Stimulated activated CD8-positive, alpha-beta memory T cell treated with anti-CD3 and anti-CD28 coated beads, Interleukin-15, amount 100 ng/mL, for 48 hours (primary cell): ENCODE measurements at places on chromosomes 6 and 20.

DNA sequence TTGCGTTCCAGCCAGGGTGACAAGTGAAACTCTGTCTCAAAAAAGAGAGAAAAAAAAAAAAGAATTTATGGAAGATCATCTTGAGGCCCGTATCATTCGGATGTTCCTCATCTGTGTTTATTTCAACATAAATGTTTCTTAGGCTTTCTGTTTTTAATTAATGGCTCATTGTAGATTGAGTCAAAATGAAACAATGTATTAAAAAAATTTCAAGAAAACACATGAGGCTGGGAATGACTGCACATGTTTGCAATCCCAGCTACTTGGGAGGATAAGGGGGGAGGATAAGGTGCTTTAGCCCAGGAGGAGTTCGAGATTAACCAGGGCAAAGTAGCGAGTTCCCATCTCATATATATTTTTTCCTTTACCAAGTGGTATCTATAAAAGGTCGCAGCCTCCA, 47.3 kb downstream of the ITCH start:
- DNase-seq, result no peak

DNA sequence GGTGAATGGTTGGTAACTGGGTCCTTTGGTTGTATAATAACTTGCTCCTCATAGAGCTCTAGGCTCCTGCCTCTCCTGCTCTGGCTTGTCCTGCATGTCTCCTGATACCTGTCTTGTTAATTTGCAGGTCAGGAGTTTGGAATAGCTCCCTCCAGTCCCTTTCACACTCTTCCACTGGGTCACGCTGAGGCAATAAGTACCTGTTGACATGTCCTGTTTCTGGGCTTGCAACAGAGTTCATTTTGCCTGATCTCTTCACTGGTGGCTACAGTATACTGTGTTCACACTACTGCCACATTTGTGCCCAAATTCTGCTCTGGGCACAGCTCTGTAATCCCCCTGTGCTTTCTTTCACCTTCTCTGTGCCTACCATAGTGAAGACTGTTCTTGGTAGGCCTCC, 25.4 kb upstream of the C20orf144 start:
- DNase-seq, result no peak

GRCh38 chr6:165573671-165574070, 89.4 kb downstream of the PDE10A start:
- no peak for DNase-seq

GRCh38 chr6:168349718-168350210, 30.2 kb upstream of the DACT2 start:
- no peak for DNase-seq

DNA sequence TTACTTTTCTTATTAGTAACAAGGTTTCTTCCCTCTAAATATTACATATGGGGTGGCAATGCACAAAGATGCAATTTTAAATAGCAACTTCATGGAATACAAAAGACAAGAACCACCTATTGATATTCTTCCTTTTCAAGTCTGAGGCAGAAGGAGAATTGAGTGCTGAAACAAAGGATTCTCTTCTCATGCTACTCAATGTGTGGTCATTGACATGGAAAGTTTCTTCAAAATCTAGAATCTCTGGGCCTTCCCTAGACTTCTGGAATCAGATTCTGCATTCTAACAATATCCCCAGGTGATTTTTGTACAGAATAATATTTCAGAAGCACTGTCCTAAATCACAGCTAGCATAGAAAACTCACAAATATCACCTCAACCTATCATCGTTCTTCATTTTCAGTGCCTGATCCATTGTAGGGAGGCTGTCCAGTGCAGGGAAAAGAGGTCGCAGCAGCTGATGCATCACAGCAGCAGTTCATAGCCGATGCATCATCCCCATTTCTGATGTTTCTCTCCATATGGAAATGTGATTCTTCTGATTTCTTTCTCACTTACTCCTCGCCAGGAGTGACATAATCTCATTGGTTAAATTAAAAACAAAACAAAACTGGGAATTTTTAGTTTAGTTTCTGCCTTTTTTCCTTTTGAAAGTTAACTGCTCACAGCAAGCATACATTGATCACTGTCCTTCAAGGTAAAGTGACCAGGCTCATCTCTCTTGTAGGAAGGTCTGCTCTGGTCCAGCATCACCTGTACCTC, 139.5 kb upstream of the FAM83B start:
- no peak for DNase-seq

GRCh38 chr6:122323361-122323760, 76.1 kb upstream of the HSF2 start:
- no peak for DNase-seq

DNA sequence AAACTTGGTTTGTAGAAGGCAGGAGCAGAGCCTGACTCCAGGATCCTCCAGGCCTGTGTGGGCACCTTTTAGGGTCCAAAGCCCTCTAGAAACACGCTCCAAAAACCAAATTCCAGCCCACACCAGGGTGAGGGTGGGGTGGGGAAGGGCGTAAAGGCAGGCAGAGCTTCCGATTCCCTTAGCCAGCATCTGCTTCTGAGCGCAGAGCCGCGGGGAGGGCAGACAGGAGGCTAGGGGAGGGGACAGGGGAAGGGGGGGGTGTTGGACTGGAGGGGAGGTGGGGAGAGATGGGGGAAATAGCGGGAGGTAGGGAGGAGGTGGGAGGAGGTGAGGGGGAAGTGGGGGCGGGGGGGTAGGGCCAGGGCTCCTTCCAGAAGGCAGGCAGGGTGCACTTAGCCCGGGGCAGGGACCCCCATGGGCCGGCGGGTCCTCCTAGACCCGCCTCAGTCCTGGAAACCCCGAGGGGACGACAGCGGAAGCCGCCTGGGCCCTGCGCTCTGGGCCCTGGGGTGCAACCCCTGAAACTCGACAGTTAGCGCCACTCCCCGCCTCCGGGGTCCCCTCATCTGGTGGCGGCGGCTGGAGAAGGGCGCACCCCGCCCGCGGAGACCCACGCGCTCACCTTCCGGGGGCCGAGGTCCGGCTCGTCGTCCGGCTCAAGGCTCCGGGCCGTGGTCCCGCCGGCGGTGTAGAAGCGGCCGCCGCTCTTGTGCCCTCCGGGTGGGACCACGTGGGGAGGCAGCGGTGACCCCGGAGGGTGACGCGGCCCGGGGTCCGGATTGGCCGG, 22.0 kb upstream of the FRMD1 start:
- no peak for DNase-seq

GRCh38 chr6:122717350-122717749, 62.2 kb upstream of the FABP7 start:
- DNase-seq, result no peak

- no peak for DNase-seq
These were observed 50.0 kb downstream of the SOBP start for GRCh38 chr6:107539849-107540464.

DNA sequence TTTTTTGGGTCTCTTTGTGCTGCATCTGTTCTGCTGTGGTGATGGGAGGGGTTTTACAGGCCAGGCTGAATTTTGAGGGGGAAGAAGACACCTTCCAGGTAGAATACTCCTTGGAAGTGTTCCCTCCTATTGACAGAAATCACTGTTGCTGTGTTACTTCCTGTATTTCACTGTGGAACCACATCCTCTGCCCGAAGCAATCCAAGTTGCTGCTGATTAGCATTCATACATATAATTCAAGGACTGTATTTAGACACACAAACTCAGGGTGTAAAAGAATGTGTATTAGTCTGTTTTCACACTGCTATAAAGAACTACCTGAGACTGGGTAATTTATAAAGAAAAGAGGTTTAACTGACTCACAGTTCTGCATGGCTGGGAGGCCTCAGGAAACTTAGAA, 50.6 kb upstream of the TMEM244 start:
- no peak for DNase-seq

GRCh38 chr6:39005774-39006173, 42.8 kb upstream of the GLP1R start:
- no peak for DNase-seq

- DNase-seq, result peak; percentile 15
These were observed 63.6 kb downstream of the HUS1B start for GRCh38 chr6:593139-593906.

DNA sequence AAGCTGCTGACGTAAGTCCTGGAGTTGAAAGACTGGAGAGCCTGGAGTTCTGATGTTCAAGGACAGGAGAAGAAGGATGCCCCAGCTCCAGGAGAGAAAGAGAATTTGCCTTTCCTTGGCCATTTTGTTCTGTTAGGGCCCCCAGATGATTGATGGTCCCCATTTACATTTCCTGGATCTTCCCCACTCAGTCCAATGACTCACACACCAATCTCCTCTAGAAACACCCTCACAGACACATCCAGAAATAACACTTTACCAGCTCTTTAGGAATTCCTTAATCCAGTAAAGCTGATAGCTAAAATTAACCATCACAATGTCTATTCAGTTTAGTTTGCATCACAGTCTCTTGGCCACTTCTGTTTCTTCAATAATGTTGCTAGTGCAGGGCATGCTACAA, 260.2 kb upstream of the IRAK1BP1 start:
- DNase-seq, result no peak

DNA sequence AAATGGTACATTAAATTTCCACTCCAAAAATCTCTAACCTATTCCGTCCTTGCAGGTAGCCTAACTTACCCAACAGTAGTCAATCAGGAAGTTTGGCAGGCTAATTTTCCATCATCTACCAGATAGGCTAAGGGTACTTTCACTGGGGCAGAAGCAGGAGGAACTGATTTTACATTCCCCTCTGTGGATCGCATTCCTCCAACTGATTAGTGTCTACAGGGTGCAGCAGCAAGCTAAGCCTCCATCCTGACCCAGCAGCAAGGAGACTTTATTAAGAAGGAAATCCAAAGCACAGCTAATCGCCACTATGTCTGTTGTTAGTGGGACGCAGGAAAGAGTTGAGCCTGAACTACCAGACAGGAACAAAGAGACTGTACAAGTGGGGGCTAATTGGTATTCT, 143.2 kb upstream of the RUNX2 start:
- DNase-seq, result no peak

- DNase-seq, result no peak
These were observed 76.8 kb downstream of the ERMARD start for GRCh38 chr6:169828176-169828575.

DNA sequence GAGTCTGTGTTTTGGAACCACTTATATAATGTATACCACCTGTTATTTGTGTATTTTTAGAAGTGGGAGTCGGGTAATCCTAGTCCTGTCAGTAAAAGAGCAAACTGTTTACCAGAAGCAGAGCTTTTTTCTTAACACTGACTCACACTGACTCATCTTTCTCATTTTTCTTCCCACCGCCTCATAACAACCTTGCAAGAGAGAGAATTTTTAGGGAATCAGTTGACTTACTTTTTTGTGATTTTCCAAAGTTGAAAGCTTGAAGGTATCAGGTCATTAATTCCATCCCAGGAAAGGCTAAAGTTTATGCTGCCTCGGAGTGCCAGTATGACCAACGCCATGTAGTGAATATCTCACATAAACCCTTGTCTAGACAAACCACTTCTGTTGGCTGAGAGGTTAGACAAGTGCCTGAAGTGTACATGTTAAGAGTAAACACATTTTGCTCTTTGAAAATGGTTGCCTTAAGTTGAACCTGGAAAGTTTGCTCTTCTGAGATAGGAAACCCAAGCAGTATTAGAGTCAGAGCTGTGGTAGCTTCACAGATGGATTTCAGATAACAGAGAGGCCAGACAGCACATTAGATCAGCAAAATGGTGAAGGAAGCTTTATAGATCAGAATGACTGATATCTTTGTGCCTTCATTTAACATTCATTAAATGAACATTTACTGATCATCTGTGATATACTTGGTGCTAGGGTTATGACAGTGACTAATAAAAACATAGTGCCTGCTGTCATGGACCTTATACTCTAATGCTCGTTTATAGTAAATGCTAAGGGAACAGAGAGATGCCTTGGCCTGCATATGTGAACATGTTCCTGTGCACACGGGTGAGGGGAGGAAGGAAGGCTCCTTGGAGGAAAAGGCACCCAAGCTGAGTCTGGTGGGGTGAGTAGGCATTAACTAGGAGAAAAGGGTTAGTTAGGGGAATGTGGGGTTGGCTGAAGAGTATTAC, 29.1 kb upstream of the PKIG start:
- DNase-seq, result no peak

- no peak for DNase-seq
These were observed 130.1 kb downstream of the NFATC2 start for GRCh38 chr20:51412333-51412871.

DNA sequence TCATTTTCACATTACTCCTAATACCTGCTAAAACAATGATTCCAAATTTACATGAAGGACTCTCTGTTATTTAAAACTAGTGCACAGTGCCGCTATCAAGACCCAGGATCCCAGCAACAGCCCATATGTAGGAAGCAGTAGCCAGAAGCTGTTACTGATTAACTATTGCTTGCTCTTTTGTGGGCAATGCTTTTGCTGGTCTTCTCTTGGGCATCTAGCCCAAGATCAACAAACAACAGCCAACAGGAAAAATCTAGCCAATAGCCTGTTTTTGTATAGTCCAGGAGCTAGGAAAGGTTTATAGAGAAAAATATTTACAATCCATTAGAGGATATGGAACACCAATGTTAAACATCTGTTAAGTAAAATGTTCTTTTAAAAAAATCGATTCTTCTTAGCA, 22.1 kb upstream of the TENT5A start:
- DNase-seq, result no peak

DNA sequence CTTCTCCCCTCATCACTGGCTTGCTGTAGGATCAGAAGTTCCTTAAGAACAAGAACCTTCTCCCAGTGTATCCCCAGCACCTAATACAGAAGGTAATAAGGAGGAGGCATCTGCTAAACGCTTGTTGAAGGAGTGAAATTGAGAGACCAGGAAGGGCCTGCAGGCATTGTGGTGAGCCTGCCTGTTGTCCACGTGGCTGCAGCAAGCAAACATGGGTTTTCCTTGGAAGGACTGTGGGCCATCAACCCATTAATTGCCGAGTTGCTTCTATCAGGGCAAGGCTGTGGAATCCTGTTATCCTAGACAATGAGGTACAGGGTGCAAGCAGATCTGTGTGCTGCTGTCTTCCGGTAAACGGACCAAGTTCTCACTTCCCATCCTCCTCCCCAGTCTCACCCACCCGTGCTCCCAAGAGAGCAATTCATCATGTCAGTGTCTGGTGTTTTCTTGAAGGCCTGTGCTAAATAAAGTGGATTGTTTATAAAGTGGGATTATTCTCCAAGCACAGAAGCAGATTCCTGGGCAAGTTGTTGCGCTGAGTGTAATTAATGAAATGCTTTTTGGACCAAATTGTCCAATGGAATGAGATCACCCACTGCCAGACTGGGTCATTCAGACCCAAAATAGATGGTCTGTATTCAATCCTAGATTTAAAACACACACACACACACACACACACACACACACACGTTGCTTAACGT, 164.6 kb upstream of the CDYL start:
- DNase-seq, result no peak

- DNase-seq, result peak; percentile 44
These were observed 2.4 kb upstream of the MCM3 start for GRCh38 chr6:52286798-52287432.

- DNase-seq, result no peak
These were observed 130.1 kb upstream of the ASCC3 start for GRCh38 chr6:101011186-101011585.

DNA sequence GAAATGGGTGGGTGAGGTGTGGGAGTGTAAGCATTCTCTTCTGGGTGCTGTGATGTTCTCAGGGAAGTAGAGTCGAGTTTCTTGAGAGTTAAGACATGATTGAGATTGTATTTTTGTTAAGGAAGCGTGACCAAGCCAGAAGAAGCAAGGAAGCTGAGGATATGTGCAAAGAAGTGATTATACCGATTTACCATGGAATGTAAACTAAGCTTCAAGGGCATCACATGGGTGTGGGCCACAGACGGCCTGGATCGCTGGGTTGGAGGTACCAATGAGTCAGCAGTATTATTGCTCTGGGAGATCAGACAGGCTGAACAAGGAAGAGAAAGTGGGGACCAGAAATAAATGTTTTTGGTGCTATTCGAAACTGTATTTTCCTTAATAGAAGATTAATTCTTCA, 184.1 kb upstream of the GMDS start:
- DNase-seq, result no peak
